ENCODE measurements at places on chromosomes 4 and X.

- no peak for DNase-seq
These were observed 74.0 kb upstream of the KLF3 start for GRCh38 chr4:38590046-38590445.

- no peak for DNase-seq
These were observed 74.5 kb upstream of the NKX1-1 start for GRCh38 chr4:1480720-1481119.

- no peak for DNase-seq
These were observed 909.4 kb downstream of the FSTL5 start for GRCh38 chr4:161254375-161254774.

- DNase-seq: no peak
These were observed 653.8 kb upstream of the GALNT7 start for GRCh38 chr4:172514801-172515200.

DNA sequence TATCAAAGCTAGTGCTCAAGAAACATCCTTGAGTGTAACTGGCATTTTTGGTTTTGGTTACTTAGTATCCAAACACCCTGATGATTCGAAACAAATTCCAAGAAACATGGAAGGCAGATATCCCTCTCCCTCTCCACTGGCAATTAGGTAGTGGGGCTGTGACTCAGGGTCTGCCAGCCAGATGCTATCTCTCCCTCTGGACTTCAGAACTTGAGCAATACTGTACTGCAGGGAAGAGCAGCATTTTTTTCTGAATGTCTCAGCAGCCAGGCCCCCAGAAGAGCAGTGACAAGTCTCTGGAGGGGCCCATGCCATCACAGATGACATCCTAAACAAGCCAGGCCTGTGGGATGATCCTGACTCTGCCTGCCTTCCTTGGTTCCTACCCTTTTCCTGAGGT, 37.3 kb upstream of the BCORL1 start:
- no peak for DNase-seq

All from NK-92 treated with Interleukin-12 subunit alpha and Interleukin-12 subunit beta, amount 100 ng/mL, for 24 hours (cell line).